CD8-positive, alpha-beta memory T cell (primary cell): ENCODE measurements at places on chromosomes 1 and 21. TPM values are rescaled to one million over a fixed set of nuclear protein-coding genes. Genes with fewer than 3 reads are reported as not detected.

Gene PTAFR
- total RNA-seq, result 0.58 TPM

Gene CRYAA
- total RNA-seq, result not detected

Gene SLC1A7
- not detected for total RNA-seq

Gene ALX3
- total RNA-seq, result not detected

Gene RABGAP1L
- 42.7 TPM for total RNA-seq

Gene RAP1GAP
- total RNA-seq, result 0.44 TPM

Gene F13B
- not detected for total RNA-seq

Gene WDR64
- not detected for total RNA-seq

Gene CHRM3
- 0.11 TPM for total RNA-seq

Gene HSD3B2
- not detected for total RNA-seq

Gene CFAP74
- not detected for total RNA-seq

Gene RNF186
- not detected for total RNA-seq

Gene NPHS2
- total RNA-seq, result not detected

Gene SERINC2
- 0.11 TPM for total RNA-seq

Gene AMY1B
- total RNA-seq, result not detected

Gene LHX8
- not detected for total RNA-seq

Gene E2F2
- total RNA-seq, result 19.6 TPM

Gene SLAMF8
- 3.2 TPM for total RNA-seq

Gene PLA2G2F
- total RNA-seq, result not detected

Gene ATPAF1
- 42.3 TPM for total RNA-seq

Gene OPTC
- total RNA-seq, result not detected

Gene SH2D2A
- 163 TPM for total RNA-seq

Gene GREM2
- not detected for total RNA-seq

Gene MEGF6
- total RNA-seq, result 10.8 TPM

Gene CLCA2
- total RNA-seq, result not detected

Gene TNFRSF4
- 193 TPM for total RNA-seq

Gene OR2M2
- not detected for total RNA-seq

Gene CHI3L2
- 1.9 TPM for total RNA-seq

Gene C1orf185
- total RNA-seq, result not detected

Gene ANXA9
- not detected for total RNA-seq

Gene ZNF697
- 0.72 TPM for total RNA-seq

Gene SV2A
- total RNA-seq, result 6.0 TPM

Gene DPT
- total RNA-seq, result not detected

Gene HAO2
- not detected for total RNA-seq

Gene FCN3
- not detected for total RNA-seq

Gene CLEC20A
- total RNA-seq, result not detected
